ENCODE measurements at places on chromosomes 7 and 10.

- no peak for DNase-seq
These were observed 134.7 kb downstream of the POLR1F start for GRCh38 chr7:19574131-19574530.

DNA sequence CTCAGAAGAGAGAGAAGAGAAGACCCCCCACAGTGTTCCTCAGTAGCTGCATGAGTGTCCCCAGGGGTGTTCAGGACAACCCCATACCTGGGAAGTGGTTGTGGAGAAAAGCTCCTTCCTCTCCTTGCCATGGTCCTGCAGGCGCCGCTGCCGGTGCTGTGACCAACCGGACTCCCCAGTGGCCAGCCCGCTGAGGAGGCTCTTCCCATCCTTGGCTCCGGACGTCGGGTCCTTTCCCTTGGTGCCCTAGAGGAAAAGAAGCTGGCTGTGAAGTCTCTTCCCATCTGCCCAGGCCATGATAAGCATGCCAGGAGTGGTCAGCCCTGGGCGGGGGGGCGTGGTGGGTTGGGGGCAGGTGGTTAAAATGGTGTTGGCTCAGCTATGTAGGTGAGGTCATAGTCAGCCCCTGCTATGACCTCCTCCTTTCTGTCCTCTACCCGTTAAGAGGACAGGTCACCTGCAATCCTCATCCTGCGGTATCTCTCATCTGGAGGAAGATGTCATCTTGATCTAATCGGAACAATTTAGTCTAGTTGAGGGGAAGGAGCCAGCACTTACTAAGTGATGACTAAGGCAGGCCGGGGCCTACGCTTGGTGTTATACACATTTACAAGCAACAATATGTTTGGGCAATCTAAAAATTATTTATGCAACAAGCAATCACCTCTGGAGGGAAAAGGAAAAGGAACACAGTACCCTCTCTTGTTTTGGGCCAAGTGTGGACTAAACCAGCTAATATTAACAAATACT is 13.2 kb downstream of the WDR91 start:
- DNase-seq: no peak

- DNase-seq: no peak
These were observed 116.7 kb downstream of the SLC25A40 start for GRCh38 chr7:87759501-87759900.

- no peak for DNase-seq
These were observed 13.8 kb upstream of the CLIP2 start for GRCh38 chr7:74275401-74275881.

DNA sequence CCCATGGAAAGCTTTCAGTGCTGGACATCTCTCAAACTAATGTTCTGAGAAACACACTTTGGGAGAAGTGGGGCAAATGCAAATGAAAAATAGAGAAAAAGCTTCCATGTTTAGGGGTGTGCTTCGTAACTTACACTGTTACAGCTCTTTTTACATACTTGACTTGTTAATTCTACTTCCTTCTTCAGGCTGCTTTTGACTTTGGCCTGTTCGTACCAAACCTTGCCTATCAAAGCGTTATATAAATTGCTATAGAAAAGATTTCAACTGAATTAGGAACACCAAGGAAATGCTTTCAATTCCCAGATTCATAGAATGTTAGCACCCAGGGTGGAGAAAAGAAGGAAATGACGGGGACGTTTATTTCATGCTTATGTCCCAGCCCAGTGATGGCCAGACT is 140.8 kb upstream of the PRR15 start:
- DNase-seq: no peak

DNA sequence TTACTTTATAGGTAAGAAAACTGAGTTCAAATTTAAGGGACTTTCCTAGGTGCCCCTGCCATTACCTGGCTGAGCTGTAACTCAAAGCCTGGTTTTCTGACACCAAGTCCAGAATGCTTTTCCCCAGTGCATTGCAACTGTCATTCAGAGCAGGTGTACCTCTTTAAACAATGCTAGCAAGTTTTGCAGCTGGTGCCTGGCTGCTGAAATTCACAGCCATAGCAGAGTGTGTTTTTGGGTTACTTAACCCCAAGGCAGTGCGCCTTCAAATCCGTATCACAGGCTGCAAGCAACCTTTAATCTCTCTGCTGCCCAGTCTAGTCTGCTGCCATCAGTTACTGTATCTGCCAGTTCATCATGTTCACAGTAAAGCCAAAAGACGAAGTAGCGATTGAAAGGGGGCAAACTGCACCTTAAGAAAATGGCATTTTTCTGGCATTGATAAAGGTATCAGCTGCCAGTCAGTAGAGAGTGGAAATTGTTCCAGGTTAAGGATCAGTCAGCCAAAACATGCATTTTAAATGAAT is 265.4 kb downstream of the CSTF2T start:
- no peak for DNase-seq

- DNase-seq: peak; percentile 41
These were observed 1.4 kb downstream of the RHEB start for GRCh38 chr7:151518105-151518946.

- DNase-seq: no peak
These were observed 166.2 kb upstream of the INHBA start for GRCh38 chr7:41869091-41869490.

- DNase-seq: no peak
These were observed 4.2 kb downstream of the IGFBP1 start for GRCh38 chr7:45892407-45893035.
